ENCODE measurements at places on chromosomes 6 and 20.

DNA sequence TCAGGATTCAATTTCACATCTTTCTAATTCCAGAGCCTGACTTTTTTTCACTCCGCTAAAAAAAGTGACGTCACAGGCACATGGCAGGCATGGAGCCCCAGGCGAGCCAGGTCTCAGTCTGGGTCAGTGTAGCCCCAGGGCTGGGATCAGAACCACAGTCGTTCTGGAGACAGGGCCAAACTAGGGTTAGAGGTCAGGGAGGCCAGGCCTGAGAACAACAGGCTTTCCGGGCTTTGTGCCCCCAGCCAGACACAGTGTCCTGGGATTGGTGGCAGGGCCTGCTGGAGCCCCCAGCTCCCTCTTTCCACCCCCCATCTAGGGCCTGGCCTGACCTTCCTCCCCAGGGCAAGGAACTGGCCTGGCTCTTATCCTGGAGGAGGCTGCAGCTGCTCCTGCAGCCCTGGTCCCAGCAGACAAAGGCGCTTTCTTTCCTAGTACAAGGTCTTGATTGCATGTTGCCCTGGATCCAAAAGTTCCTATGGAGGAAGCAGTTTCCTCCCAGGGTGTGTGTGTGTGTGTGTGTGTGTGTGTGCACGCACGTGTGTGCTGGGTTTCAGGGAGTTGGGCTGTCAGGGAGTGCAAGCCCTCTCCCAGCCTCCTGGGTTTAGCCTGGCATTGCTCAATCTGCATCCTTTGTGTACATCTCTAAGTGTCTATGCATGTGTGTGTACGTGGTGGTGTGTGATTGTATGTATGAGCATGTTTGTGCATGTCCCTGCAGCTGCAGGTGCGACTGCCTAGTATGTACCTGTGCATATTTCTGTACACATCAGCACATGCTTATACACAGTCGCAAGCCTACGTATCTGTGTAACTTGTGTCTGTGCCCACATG is 26.5 kb upstream of the EMILIN3 start:
- DNase-seq = no peak

DNA sequence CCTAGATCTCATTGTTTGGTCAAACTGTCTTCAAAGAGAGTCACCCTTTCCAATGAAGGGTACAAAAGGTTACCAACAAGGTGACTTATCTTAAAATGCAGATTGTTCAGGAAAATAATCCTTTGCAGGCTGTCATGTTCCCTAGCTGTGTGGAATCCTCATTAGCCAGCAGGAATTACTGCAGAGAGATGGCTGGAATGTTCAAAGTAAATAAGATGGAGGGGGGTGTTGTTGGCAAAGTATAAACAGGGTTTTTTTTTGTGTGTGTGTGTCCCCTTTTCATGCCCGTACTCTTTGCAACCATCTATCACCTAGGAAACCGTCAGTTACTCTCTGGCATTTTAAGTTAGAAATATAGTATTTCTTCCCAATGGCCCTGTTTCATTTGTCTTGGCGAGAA is 6.5 kb downstream of the NEDD9 start:
- no peak for DNase-seq

DNA sequence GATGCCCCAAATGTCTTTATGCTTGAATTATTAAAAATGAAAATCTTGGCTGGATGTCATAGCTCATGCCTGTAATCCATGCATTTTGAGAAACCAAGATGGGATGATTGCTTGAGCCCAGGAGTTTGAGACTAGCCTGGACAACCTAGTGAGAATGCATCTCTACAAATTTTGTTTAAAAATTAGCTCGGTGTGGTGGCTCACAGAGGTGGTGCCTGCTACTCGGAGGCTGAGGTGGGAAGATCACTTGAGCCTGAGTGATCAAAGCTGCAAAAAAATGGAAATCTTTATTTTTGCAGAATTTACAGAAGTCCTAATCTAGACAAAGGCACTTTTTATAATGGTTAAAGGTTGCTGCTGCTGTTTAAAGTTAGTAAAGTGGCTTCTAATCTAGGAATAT is 20.0 kb upstream of the COL19A1 start:
- no peak for DNase-seq

DNA sequence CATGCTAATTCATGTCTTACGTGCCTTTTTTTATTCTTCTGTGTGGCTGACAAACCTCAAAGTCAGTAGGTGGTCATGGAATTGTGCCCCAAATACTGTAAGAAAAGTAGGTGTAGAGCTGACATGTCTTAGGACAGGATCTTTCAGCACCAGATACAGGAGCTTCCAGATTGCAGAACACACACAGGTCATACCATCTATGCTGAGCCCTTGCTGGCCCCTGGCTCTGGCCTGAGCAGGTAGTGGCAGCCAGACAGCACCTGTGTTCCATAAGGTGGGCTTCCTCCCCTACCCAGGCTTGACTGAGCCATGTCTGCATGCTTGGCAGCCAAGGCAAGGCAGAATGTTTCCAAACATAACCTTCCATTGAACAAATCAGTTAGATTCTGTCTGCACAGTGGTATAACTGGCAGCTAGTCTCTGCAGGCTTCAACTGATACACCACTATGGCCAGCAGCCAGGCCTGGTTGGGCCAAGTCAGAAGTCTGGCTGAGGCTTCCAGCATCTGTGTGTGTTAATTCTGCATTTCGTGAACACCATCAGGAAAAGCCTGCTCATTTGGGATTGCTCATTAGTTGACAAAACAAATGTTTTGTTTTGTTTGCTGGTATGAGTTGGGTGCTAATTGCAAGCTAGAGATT is 366.5 kb downstream of the FOXA2 start:
- no peak for DNase-seq

DNA sequence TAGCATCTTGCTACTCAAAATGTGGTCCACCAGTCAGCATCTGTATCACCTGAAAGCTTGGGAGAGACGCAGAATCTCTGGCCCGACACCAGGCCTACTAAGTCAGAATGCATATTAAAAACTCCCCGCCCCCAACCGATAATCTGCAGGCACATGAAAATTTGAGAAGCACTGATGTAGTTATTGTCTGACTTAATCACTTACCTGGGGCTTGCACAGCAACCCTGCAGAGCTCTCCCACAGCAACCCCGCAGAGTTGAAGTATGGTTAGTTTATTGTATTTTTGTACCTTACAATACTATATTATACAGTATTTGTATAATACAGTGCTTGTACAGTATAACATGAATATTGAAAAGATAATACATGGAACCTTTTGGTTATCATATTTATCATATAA is 53.7 kb downstream of the KLHL31 start:
- DNase-seq = no peak

All from NCI-H2081 (cell line).